KG1 (cell line): ENCODE measurements at places on chromosomes 3 and 15.
A peak's percentile ranks its signal among the peaks of the same experiment; 100 is the strongest.

DNA sequence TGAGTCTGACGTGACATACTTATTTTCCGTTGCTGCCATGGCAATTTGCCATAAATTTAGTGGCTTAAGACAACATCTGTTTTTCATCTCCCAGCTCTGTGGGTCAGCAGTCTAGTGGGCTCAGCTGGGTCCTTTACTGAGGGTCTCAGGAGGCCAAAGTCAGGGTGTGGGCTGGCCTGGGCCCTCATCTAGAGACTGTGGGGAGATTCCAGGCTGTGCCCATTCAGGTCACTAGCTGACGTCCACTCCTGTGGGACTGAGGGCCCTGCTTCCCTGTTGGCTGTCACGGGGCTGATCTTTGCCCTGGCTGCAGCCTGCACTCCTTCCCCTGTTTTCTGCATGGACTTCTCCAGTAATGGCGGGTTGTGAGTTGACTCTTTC, 19.1 kb downstream of the FGD5 start:
- DNase-seq: no peak

GRCh38 chr3:1087066-1087560, 5.7 kb upstream of the CNTN6 start:
- no peak for DNase-seq

- no peak for DNase-seq
Measured at GRCh38 chr3:24123596-24123995, 178.5 kb downstream of the NR1D2 start.

DNA sequence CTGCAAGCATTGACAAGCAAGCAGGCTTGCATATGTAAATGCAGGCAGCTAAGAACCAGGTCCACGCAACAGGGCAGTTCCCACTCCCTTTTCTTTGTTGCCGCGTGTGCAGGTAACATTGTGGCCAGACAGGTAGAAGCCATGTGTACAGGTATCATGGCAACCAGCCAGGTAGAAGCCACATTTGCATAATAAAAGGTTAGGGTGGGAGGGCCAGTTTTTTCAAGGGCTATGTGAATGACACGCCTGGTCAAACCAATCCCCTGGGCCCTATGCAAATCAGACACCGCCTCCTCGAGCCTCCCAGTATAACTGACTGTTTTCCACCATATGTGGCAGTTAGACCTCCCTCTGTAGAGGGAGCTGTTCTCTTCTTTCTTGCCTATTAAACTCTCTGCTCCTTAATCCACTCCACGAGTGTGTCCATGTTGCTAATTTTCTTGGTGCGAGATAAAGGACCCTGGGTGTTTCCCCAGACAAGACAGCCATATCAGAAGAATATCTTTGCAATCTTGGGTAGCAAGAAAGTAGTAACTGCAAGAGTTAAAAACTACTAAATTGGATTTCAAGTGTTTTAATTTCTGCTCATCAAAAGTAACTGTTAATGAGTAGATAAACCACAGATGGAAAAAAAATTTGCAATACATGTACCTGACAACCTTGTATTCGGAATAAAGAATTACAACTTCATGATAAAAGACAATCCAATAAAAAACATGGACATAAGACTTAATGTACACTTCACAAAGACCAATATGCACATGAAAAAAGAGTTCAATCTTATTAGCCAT, 21.8 kb downstream of the PCOLCE2 start:
- no peak for DNase-seq

- DNase-seq: no peak
Measured at GRCh38 chr3:183460081-183461055, 31.9 kb upstream of the MCF2L2 start.

DNA sequence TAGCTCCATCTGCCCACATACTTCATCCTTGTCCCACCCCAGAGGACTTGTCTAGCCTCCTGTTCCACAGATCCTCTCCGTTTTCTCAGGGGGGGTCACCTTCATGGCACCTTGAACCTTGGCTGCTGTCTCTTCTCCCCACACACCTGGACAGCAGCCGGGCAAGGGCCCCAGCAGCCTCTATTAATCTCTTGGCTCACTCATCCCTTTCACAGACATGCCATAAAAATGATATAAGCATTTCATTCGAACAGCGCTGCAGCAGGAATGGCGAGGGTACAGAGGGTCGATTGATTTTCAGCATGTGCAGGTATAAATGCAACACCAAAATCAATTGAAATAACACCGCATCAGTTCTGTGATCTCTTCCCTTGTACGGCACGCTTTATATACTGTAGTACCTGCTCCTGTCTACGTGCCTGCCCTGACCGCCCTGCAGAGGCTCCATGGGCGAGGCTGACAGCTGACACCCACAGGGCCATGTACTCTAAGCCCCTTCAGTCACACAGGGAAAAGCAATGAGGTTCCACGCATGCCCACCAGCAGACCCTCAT, 209.9 kb downstream of the NTRK3 start:
- no peak for DNase-seq

GRCh38 chr3:33663042-33663441, 55.0 kb downstream of the CLASP2 start:
- DNase-seq: no peak

DNA sequence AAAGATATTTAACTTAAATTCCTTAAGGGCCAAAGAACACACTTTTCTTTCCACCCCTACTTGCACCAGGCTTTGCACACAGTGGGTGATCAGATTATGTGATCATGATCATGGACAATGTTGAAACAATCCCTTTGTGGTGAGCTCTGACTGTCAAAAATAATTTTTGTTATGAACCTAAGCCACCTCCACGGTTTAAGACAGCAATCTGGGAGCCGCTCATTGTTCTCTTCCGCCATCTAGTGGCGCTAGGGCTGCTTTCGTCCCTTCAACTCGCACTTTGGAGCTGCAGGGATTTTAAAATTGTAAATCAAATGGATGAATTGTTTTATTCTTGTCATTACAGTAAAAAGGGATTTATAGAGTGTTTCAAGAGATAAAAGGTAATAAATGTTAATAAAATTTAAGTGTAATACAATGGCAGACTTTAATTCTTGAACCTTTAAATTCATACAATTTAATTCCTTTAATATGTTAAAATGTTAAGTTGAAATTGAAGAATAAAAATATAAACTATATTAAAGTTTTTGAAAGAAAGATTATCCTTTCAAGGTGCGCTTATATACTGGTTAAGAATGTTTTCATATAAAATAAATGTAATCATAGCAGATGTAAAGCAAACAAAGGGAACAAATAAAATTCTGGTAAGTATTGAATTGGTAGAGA, 45.3 kb upstream of the ARL6 start:
- peak; percentile 45 for DNase-seq

GRCh38 chr3:150547045-150547741, 606 bp downstream of the EIF2A start:
- DNase-seq: no peak

DNA sequence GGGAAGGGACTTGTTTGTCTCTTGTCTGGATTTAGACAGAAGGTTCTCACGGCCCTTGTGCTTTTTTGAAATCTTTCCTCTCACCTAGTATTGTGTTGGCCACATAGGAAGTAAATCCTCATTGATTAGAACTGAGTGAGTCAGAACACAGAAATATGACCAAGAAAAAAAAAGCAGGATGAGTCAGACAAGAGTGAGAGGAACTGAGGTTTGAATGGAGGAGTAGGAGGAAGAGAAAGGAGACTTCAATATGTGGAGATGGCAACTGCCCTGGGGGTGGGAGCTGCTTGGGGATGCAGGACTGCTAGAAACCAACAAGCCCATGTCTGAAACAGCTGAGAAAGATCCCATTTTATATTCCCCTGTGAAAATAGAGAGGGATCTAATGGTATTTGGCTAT, 194.1 kb upstream of the ZBTB20 start:
- no peak for DNase-seq

DNA sequence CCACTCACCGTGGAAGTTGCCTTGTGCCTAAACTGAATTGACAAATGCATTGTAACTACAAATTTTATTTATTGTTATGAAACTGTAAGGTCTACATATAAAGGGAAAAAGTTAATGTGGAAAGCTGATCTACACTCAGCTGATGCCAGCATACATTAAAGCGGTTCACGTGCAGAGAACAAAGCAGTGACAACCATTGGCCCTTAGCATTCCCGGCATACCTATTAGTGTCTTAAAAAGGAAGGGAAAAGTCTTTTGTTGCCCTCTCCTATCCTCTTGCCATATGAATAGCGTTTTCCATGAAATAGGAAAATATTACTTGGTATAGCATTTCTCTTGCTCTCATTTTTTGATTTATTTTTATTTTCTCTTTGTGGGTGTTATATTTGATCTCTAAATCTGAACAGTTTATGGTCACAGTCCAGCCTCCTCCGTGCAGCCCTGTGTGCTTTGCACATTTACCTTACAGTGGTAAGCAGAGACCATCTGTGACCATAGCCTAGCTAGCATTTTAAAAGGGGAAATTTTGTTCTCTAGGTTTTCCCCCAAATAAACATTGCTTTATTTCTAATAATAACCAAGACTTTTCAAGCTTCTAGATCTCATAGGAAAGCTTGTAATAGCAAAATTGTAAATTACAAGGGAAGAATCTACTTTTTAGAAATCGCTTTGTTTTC, 89.7 kb upstream of the CGNL1 start:
- no peak for DNase-seq

GRCh38 chr15:101100593-101101442, 151.0 kb downstream of the CHSY1 start:
- DNase-seq: no peak

DNA sequence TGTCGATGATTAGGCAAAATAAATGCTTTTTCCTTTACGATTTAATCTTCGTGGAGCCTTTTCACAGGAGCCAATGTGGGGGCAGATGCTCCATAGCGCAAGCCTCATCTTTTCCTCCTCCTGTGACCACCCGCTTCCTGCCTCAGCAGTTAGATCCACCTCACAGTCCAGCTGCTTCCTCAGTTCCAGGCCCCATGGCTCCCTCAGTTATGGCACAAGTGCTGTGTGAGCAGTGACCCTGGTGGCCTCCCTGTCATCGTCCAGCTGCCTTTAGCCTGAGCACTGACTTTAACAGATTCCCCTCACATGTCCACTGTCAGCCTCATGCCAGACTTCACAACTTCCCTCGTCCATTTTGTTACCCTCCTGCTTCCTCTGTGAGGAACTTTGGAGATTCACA, 424.6 kb upstream of the GBE1 start:
- DNase-seq: no peak

DNA sequence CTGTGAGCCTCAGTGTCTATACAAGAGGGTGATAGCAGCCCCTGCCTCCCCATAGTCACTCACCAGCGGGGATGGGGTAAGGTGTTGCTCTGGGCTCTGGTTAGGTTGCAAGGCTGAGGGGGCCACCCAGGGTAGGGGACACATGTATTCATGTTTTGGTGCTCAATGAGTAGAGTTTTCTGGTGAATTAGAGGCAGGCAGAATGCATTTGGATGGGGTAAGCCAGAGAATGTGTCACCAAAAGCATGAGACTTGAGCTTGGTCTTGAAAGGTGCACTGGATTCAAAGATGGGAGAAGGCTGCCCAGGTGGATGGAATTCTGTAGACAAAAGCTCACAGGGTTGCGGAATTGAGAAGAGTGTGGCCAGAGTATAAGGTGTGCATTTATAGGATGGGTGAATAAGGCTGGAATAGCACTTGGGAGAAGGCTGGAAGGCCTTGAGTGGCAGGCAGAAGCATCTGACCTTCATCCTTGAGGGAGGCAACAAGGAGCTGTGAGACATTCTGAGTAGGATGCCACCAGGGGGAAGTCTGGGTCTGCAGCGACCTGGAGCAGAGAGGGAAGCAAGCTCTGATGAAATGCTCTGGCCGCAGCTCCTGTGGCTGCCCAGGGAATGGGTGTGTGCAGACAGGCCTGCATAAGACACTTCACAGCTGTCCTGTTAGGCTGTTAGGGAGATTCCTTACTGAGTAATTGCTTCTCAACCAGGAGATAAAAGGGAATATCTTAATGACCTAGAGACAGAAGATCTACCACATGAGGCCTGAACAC, 149.6 kb downstream of the CHDH start:
- DNase-seq: no peak

GRCh38 chr3:50475348-50475747, 28.1 kb downstream of the CACNA2D2 start:
- no peak for DNase-seq

DNA sequence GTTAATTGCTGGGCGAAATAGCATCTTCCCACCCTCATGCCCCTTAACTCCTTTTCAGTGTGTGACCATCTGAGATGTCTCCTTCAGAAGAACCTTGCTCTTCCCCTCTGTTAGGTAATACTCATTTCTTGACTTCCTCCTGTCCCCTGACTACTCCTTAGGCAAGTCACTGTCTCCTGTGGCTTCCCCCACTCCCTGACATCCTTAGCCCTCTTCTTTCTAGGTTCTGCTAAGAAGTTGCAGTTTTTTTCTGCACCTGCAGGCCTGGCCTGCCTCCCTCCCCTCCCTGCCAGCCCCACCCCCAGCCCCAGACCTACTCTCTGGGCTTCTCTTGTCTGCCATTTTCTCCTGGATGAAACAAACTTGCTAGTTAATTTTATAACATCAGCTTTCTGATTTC, 15.2 kb upstream of the EID1 start:
- peak; percentile 11 for DNase-seq

- no peak for DNase-seq
Measured at GRCh38 chr3:12015627-12016026, 11.4 kb downstream of the SYN2 start.

GRCh38 chr3:71905426-71905825, 120.5 kb upstream of the PROK2 start:
- DNase-seq: peak; percentile 65

DNA sequence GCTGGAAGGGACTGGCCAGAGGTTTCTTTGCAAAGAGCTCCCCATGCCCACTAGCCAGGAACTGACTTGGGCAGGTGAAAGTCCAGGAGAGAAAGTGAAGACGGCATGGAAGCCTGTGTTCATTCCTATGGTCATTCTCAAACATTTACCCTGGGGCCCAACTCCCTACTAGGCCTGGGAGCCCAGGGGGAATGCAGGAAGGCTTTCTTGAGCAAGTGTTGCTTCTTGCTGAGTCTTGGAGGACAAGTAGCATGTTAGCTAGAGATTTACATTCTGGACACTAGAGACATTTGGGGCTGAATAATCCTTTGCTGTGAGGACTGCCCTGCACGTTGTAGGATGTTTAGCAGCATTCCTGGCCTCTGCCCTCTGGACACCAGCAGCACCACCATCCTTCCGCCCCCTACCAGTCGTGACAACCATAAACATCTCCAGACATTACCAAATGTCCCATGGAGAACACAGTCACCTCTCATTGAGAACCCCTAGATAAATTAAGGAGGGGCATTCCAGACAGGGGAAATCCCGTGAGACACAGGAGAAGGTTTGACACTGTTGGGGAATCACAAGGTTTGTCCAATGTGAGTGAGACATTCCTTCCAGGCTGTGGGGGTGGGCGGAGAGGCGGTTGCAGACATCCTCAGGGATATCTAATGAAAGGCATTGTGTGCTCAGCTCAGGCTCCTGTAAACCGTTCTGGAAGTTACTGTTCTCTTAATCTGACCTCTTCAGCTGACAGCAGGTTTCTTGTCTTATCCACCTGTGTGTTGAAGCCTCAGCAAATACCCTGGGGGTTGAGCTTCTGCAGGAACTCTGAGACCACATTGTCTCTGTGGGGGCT, 236.2 kb downstream of the TLE3 start:
- DNase-seq: no peak

DNA sequence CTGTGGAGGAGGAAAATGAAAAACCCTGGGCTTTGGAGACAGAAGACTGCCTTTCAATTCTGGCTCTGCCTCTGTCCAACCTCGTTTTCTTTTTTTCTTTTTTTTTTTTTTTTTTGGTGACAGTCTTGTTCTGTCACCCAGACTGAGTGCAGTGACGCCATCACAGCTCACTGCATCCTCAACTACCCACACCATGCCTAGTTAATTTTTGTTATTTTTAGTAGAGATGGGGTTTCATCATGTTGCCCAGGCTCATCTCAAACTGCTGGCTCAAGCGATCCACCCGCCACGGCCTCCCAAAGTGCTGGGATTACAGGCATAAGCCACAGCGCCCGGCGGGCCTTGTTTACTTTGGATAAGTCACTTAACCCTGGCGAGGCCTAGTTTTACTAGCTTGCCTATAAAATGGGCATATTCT, 66.3 kb upstream of the SLC25A26 start:
- no peak for DNase-seq
